ENCODE measurements at places on chromosomes 2 and 18.

GRCh38 chr18:51037230-51037629 lies 7.2 kb downstream of the SMAD4 start:
- DNase-seq, result no peak

DNA sequence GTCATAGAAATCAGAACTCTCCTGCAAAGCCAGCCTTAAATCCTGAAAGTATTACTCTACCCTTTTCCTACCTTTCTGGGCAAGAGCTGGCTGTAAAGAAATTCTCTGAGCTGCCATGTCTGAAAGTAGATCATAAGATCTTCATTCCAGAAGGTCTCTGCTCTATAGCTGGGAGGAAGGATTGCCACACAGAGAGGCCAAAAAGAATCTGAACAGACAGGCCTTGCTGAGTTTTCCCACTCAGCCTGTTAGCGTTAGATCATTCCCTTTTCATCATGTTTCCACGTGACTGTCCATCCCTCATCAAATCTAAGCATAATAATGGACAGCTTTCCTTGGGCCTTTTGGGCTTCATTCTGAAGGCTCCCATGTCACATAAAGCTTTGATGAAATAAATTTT lies 43.2 kb upstream of the FHL2 start:
- DNase-seq, result no peak

DNA sequence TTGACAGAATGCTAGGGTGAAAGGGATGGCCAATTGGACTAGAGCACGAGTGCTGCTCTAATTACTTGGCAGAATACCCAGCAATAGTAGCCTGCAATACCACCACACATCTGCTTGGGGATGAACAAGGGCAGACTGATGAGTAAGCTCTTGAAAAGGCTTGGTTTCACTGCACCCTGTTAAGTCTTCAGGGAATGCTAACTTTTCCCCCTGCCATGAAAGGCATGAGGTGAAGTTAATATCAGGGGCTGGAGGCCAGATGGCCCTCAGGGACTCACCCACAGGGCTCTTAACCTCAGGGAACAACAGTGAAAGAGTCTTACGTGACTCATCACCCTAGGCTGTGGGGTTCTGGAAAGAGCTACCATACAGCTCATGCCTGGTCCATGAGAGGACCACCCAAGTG lies 51.7 kb upstream of the MYL1 start:
- DNase-seq, result no peak

DNA sequence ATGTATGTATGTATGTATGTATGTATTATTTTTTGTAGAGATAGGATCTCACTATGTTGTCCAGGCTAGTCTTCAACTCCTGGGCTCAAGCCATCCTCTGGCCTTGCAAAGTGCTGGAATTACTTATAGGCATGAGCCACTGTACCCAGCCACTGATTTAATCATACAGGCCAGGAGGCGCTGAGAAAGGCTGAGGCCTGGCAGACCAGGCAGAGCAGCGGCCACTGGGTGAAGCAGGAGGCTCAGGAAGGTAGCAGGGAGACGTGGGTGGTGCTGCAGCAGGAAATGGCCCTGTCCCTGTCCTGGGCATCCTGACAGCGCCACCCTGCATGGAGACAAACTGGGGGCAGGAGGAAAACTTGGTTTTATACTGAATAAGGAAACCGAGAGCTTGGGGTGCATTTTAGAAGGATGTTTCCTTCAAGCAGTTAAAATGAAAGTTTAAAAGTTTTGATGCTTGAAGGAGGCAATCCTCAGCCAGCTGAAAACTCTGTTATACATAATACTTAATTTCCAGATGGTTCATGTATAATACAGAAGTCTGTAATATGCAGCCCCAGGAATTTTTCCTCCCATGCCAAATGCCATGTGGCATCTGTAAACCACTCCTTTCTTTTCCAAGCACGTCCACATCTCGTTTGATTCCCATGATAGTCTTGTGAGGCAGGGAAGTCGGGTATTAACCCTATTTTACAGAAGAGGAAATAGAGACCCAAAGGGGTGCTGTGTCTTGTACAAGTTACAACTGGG lies 182.4 kb downstream of the CELF4 start:
- DNase-seq, result no peak

DNA sequence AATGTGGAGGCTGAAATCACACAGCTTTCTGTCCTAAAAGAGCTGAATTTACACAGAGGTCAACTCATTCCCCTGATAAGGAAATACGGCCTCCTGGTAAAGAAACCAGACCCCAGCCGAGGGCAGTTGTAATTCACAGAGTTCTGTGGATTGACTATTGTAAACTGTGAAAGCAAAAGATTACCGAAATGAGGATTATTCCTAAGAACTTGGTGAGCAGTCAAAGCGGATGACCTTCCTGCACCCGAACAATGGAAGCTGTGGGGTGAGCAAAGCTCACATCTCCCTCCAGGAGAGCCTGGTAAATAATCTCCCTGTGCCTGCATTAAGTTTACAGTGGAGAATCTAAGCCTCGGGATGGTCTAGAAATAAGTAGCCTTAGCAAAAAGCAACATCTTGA lies 138.2 kb upstream of the PXDN start:
- no peak for DNase-seq

- no peak for DNase-seq
Observed at GRCh38 chr2:65018141-65018582, 29.0 kb downstream of the SLC1A4 start.

GRCh38 chr18:51767293-51767692 lies 569.8 kb upstream of the MEX3C start:
- no peak for DNase-seq

- peak; percentile 42 for DNase-seq
Observed at GRCh38 chr18:10518595-10519255, 7.1 kb upstream of the NAPG start.

DNA sequence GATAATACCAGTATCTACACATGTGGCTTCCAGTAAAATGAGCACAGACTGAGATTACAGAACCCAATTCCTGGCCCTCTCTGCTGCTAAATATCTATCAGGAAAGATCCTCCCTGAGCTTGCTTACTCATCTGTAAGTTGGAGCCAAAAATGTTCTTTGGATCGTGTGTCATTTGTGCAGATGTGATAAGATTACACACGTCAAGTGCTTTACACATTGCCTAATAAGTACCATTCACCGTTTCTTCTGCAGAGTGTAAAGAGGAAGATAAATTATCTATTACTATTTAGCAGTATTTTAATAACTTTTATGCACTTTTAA lies 23.2 kb upstream of the SLC20A1 start:
- DNase-seq, result no peak

DNA sequence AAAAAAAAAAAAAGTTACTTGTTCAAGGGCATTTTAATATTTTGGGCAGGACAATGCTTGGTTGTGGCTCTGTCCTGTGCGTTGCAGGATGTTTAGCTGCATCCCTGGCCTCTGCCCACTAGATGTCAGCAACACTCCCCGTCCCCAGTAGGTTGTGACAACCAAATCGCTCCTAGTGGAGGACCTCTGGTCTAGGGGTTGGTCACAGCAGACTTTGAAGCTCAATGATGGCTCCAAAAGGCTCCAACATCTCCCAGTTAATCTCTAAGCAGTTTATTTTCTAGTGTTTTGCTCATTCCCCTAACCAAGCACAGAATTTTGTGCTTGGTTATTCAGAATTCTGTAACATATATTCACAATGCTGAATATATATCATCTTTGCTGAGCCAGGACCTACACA lies 67.0 kb downstream of the CHRNA1 start:
- peak; percentile 27 for DNase-seq

- DNase-seq, result peak; percentile 55
Observed at GRCh38 chr2:158184001-158184400, 82.3 kb downstream of the UPP2 start.

GRCh38 chr2:143584936-143585335 lies 455.7 kb downstream of the ARHGAP15 start:
- DNase-seq, result no peak

DNA sequence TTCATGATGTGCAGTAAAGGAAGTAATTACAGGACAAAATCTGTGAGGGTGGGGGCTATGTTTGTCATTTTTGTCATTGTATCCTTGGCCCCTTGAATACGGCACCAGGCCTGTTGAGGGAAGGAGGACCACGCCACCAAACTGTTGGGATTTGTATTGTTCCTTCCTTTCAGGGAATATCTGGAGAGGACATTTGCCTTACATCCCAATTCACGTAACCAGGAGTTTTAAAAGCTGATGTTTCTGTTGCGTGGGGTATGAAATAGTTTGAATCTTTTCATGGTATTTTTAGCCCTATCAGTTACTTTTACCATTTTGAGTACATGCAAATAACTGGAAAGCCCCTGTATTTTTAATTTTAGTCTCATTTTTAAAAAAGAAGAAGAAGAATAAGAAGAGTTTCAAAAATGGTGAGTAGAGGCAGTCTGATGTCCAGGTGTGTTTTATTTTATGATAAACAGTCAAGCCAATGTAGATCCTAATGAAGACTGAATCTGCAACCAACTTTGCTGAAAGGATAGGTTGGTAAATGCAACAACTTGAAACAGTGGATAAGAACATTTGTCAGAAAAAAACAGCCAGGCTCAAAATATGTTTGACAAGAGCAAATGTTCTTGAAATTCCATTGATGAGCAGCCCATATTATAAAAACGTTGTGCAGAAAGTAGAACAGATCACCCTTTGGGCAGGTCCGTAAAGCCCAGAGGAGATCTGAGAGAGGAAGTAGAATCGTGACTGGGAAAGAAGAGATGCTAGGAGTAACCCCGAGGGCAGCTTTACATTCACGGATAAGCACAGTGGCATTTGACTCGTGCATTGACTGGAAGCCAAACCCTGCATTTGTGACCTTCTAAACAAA lies 54.5 kb downstream of the RASGRP3 start:
- no peak for DNase-seq

DNA sequence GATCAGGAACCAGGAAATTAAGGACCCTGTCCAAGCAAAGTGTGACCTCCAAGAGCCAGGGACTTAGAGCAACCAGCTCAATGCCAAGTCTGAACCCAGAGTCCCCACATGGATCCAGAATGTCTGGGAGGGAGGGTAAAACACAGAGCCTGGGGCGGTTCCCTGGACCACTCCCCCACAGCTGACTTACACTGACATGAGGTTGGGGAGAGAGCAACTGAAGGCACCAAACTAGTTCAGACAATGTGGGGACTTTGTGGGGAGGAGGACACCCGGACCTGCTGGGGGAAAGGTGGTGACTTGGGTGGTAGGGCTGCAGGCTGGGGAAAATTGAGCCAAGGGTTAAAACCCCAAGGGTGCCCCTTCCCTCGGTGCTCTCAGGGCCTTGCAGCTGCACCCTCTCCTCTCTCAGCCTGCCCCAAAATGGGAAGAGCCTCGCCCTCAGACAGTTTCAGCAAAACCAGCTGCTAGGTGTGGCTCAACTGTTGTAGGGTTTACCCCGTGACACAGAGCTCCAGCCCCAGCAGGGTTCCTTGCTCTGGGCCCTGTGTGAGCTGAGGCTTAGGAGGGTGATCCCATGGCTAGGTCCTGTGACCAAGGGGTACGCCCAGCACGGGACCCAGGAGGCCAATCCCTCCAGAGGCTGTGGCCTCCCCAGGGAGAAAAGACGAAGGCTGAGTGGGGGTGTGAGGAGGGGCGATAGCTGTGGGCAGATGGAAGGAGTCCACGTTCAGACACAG lies 28.6 kb downstream of the MARCO start:
- no peak for DNase-seq

GRCh38 chr18:37299471-37300304 lies 265.9 kb downstream of the CELF4 start:
- DNase-seq, result peak; percentile 62

DNA sequence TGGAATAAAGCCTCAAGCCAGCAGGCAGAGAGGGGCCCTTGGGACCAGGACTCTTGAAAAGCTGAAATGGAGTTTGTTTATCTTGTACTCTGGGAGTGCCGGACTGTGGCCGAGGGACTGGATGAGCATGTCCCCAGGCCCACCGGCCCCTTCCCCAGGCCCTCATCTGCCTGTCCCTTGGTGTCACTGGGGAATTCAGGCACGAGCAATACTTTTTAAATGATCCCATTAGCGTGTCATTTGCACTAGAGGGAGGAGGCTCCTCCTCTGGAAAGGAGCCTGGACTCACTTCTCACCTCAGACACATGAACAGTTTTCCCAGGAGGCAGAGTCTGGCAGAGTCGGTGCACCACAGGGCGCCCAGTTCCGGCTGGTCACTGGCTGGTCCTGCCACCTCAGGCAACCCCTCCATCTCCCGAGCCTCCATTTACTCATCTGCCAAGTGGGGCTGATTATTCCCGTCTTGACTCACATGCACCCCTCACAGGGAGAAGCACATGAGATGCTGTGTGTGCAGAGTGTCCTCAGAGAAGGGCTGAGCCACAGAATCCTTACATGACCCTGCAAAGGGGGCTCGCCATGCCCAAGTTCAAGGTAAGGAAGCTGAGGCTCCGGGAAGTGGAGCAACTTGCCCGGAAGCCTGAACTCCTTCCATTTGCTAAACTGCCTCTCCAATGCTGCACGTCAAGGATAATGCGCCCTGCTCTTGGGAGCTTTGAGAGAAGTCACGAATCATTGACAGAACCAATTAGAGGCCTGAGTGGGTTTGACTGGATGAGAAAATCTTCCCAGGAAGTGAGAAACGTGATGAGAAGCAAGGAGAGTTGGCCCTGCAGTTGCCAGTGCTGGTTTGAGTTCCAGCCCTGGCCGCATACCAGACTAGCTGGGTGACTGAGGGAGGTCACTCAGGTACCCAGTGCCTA lies 26.7 kb downstream of the CIB4 start:
- no peak for DNase-seq

GRCh38 chr2:97913846-97914245 lies 81.9 kb downstream of the TMEM131 start:
- no peak for DNase-seq

- no peak for DNase-seq
Observed at GRCh38 chr2:11766016-11766415, 19.6 kb downstream of the LPIN1 start.

GRCh38 chr2:15846626-15847025 lies 93.7 kb upstream of the MYCN start:
- DNase-seq, result no peak

- no peak for DNase-seq
Observed at GRCh38 chr2:216810399-216811160, 49.3 kb downstream of the TNP1 start.

GRCh38 chr2:96923810-96924774 lies 54.2 kb upstream of the SEMA4C start:
- no peak for DNase-seq

DNA sequence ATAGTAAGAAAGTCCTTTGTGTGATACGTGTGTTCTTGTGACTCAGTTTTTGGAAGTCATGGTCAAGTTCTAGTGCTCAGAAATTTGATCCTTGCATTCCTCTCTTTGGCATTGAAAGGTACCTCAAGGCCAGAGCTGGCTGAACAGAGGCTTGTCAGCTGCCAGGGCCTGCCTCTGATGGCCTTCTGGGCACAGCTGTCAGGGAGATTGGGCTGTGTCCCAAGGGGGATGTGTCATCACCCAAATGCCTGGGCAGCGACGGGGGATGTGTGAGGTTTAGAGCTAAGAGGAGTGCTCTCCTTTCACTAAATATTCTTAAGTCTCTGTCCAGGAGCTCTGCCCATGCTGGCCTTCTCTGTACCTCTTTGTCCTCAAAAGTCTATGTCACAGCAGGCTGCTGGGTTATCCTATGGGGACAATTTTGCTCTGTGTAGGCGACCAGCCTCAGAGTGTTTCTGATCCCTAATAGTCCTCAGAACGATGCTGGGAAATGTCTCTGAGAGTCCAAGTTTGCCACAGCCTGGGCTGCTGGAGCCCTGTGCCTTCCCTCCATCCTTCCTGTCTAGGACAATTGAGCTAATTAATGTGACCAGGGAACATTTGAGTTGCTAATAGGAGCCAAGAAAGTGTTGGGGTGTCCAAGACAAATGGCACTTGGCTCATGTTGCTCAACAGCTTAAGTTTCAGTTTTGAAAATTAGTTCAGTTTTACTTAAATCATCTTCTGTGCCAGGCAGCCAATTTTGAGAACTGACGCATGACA lies 115.4 kb upstream of the ZNF521 start:
- no peak for DNase-seq
